Activated CD4-positive, alpha-beta T cell treated with anti-CD3 and anti-CD28 coated beads, Interleukin-2, amount 10 ng/mL, durations not matched to agents 7 days and 5 days (primary cell): ENCODE measurements at places on chromosomes 13 and 19.

DNA sequence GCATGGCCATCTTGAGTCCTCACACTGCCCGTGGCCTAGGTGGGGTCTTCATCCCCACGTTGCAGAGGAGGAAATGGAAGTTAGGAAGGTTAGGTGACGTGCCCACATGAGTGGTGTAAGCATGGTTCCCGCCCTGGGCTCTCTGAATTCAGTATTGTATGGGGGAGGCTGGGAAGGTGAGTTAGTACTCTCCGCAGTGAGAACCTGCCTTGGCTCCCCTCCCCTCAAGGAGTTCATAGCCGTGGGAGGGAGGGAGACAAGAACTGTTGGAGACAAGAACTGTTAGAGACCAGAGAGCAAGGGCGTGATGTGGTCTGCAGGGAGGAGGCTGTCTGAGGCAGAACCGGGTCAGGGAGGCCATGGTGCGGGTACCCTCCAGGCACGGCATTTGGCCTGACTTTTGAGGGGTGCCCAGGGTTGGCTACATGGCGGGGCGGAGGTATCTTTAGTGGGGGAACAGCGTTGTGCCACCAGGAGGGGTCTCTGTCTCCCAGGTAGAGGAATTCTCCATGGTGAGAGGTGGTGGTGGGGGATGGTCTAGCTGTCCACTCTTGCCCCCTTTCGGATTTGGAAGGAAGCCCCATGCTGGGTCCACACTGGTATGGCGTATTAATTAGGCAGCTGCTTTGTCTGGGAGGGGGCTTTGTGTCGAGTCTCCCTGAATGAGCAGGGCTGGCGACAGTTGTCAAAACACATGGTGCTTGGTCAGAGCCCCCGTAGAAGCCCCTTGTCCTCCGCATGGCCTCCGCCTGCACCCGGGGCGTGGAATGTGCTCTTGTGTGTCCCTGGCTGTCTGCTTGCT is 45.8 kb downstream of the CAPN12 start:
- H3K4me3 ChIP-seq: no peak overlapping the region
- no peak for DNase-seq
- H3K36me3 ChIP-seq: peaks cover 17% of the 10 kb centered on the region

DNA sequence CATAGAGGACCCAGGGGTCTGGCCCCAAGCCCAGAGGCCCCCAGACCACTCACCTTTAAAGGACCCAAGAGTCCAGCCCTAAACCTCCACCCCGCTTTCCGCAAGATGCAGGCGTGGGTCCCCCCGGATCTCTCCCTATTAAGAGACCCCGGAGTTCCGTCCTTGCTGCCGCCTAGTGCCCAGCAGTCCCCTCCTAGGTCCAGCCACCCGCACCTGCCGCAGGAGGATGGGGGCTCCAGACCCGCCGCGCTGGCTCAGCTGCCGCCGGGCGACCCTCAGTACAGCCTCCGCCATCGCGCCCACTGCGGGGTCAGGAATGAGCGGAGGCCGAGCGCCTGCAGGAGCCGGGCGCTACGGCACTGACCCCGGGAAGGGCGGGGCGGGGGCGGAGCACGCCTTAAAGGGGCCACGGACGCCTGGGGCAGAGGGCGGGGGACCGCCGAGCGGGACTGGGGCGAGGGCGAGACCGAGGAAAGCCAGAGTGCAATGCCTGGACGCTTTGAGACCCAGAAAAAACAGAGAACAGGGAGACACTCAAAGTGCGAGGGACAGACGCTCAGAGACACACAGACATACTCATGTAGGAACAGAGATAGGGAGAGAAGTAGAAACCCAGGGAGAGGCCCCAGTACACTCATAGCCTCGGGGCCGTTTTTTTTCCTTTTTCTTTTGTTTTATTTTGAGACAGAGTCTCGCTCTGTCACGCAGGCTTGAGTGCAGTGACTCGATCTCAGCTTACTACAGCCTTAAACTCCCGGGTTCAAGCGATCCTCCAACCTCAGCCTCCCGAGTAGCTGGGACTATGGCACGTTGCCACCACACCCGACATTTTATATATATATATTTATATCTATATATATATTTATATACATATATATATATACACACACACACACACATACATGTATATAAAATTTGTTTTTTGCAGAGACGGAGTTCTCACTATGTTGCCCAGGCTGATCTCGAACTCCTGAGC is at the start of gene ETHE1:
TSS of gene ETHE1 (minus strand) at position 318 of the 976 bp plus-strand sequence. CDS start at position 294, 24 bp downstream.
- H3K27me3 ChIP-seq: no peaks in the 10 kb centered on the region
- peak within 1 kb of the TSS; percentile 95 for H3K27ac ChIP-seq
- peak; percentile 79 for DNase-seq
- peaks cover 26% of the 10 kb centered on the region for H3K4me1 ChIP-seq
- H3K36me3 ChIP-seq: peaks cover 7% of the 10 kb centered on the region

- no peak overlapping the region for H3K27ac ChIP-seq
- H3K36me3 ChIP-seq: no peaks in the 10 kb centered on the region
- DNase-seq: no peak
Observed at GRCh38 chr13:90120026-90120425, 1227.5 kb upstream of the MIR17HG start.

DNA sequence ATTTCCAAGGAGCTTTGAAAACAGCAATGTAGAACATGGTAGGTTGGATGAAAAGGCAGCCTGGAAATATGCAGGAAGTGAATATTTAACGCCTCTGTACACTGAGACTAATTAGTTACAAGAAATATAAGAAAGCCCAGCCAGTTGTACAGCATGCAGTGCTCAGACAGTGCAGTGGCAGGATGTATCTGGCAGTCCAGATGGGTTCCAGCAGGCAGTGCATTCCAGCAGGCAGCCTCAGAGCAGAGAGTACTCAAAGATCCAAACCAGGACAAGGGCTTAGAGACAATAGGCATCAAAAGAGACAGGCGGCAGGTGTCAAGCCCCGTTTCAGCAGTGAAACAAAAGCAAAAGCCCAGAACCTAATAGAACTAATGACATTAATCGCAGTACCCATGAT is 2776.3 kb downstream of the PCDH9 start:
- no peaks in the 10 kb centered on the region for H3K4me1 ChIP-seq
- H3K27me3 ChIP-seq: no peaks in the 10 kb centered on the region
- no peak for DNase-seq
- no peaks in the 10 kb centered on the region for H3K36me3 ChIP-seq
- H3K4me3 ChIP-seq: no peak overlapping the region
- no peak overlapping the region for H3K27ac ChIP-seq

DNA sequence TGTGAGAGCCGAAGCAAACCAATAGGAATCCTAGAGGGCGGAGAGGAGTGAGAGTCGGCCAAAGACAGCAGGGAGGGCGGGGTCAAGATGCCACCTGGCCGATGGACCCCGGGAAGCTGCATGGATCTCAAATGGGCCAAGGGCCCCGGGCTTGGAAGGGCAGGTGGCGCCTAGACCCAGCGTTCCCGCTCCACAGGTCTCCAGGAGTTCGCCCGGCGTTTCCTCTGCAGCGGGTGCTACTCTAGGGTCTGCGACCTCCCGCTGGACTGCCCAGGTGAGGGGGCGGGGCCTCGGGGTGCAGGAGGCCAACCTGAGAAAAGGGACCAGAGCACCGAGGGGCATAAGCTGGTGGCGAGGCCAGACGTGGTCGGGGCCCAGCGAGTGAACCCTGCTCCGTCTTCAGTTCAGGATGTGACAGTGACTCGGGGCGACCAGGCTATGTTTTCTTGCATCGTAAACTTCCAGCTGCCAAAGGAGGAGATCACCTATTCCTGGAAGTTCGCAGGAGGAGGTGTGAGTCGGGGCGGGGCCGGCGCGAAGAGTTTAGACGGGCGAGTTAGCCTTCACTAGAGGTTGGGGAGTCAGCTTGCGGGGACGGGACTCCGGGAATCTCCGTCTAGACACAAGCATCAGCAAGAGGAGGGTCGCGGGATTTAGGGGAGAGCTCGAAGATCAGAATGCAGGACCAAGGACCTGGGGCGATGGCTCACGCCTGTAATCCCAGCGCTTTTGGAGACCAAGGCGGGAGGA is 9.9 kb downstream of the SPACA6 start:
- peaks cover 27% of the 10 kb centered on the region for H3K36me3 ChIP-seq
- peaks cover 31% of the 10 kb centered on the region for H3K4me1 ChIP-seq
- no peak for DNase-seq
- H3K4me3 ChIP-seq: peak overlapping the region; percentile 89

- no peaks in the 10 kb centered on the region for H3K36me3 ChIP-seq
- no peaks in the 10 kb centered on the region for H3K27me3 ChIP-seq
- DNase-seq: no peak
- H3K4me1 ChIP-seq: no peaks in the 10 kb centered on the region
Observed at GRCh38 chr13:112733661-112734379, 44.0 kb downstream of the ATP11A start.

- peaks cover 14% of the 10 kb centered on the region for H3K27me3 ChIP-seq
- no peaks in the 10 kb centered on the region for H3K36me3 ChIP-seq
- peak; percentile 9 for DNase-seq
- no peaks in the 10 kb centered on the region for H3K4me1 ChIP-seq
- no peak overlapping the region for H3K4me3 ChIP-seq
- H3K27ac ChIP-seq: no peak overlapping the region
Observed at GRCh38 chr13:23510979-23511735, 59.1 kb upstream of the TNFRSF19 start.

- DNase-seq: no peak
- no peaks in the 10 kb centered on the region for H3K27me3 ChIP-seq
- peaks cover 8% of the 10 kb centered on the region for H3K36me3 ChIP-seq
- no peak overlapping the region for H3K4me3 ChIP-seq
- no peak overlapping the region for H3K27ac ChIP-seq
Observed at GRCh38 chr13:75826391-75826790, 190.3 kb downstream of the LMO7 start.

GRCh38 chr13:44274771-44275205 is 98.8 kb upstream of the SERP2 start:
- H3K27ac ChIP-seq: peak overlapping the region; percentile 92
- no peaks in the 10 kb centered on the region for H3K27me3 ChIP-seq
- peaks cover 27% of the 10 kb centered on the region for H3K36me3 ChIP-seq
- peak; percentile 20 for DNase-seq
- peak overlapping the region; percentile 66 for H3K4me3 ChIP-seq

DNA sequence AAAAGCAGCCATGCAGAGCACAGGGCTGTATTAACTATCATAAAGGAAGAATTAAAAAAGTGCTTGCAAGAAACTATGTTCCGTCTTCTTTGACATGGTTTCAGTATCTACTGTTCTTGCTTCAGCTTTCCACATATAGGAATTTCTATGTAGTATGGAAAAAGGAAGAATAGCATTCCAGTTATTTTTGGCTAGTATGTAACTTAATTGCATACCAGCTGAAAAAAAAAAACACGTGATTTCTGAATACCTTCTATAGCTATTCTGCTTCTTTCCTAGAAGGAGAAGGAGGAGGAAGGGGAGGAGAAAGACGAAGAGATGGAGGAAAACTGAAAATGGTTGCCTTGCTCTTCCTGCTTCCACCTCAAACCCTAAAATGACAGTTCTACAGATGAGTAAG is 619.0 kb downstream of the KCTD12 start:
- no peaks in the 10 kb centered on the region for H3K4me1 ChIP-seq
- DNase-seq: no peak
- H3K4me3 ChIP-seq: no peak overlapping the region
- H3K36me3 ChIP-seq: no peaks in the 10 kb centered on the region
- H3K27ac ChIP-seq: no peak overlapping the region
- H3K27me3 ChIP-seq: no peaks in the 10 kb centered on the region

GRCh38 chr19:7004313-7004931 is 16.8 kb downstream of the MBD3L2B start:
- peak; percentile 27 for DNase-seq
- no peaks in the 10 kb centered on the region for H3K36me3 ChIP-seq
- H3K27ac ChIP-seq: no peak overlapping the region

DNA sequence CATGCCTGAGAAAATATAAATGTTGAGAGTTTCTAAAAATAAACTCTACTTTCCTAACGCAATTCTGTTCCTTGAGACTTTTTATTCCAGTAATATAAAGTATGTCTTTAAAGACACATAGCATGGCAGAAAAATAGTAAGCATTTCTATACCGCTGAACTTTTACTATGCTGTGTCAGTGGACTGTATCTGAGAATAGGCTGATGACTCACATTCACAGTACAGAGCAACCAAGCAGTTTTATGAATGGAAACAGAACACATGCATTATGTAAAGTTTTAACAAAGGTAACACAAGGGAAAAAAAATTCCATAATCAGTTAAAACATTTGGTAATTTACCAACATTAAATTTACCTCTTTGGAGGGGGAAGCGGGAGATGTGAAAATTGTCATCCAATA is 38.4 kb downstream of the ZDHHC20 start:
- H3K27me3 ChIP-seq: no peaks in the 10 kb centered on the region
- no peak overlapping the region for H3K27ac ChIP-seq
- no peak overlapping the region for H3K4me3 ChIP-seq
- no peak for DNase-seq
- H3K4me1 ChIP-seq: no peaks in the 10 kb centered on the region
- H3K36me3 ChIP-seq: peaks cover 12% of the 10 kb centered on the region

GRCh38 chr19:16349551-16350152 is 25.0 kb downstream of the KLF2 start:
- peaks cover 17% of the 10 kb centered on the region for H3K36me3 ChIP-seq
- DNase-seq: no peak
- no peak overlapping the region for H3K4me3 ChIP-seq

DNA sequence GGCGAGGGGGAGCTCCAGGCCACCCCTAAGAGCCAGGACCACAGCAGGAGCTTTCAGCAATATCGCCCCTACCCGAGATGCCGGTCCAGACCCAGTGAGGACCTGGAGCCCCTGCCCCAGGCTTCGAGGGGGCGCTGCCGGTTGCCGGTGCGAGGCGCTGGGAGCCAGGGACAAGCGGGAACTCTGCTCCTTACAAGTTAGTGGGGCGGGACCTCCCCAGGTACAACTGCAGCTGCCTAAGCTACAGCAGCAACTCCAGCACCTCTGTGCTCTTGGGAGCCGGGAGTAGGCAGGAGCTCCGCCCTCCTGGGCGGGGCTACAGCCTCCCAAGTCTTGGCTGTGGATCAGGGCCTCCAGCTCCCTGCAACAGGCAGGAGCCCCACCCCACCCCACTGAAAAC is 15.2 kb upstream of the TSC22D1 start:
- H3K4me3 ChIP-seq: no peak overlapping the region
- H3K27me3 ChIP-seq: peaks cover 4% of the 10 kb centered on the region
- no peak for DNase-seq
- H3K36me3 ChIP-seq: no peaks in the 10 kb centered on the region
- H3K27ac ChIP-seq: no peak overlapping the region

- H3K36me3 ChIP-seq: peaks cover 34% of the 10 kb centered on the region
- H3K27ac ChIP-seq: peak overlapping the region; percentile 89
- DNase-seq: no peak
- no peaks in the 10 kb centered on the region for H3K27me3 ChIP-seq
Observed at GRCh38 chr19:56595548-56595899, 422 bp downstream of the ZNF71 start.
